Caco-2 (cell line): ENCODE measurements at places on chromosomes 13 and 19. TPM values are rescaled to one million over a fixed set of nuclear protein-coding genes. Genes with fewer than 3 reads are reported as not detected.

The ZNF226 gene
- 27.0 and 28.0 TPM in 2 replicates for total RNA-seq

DNA sequence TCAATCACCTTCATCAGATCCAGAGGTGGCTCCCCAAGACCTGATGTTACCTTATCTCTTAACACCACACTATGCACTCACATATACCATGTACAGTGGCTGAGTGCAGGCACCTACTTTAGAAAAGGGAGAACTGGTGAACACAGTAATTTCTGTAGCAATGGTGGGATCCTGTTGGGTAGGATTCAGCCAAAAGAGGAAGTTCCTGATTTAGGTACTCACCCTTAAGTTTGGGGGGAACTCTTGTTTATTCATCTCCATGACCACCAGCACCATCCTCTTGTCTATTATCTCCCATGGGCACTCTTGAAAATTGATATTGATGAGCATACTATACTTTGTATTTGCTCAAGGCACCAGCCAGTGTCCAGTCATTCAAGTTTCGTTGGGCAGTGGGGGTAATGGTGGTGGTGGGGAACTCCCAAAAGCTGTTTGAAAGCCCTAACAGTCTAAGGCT, 324.4 kb downstream of the LMO7 start:
- H3K4me3 ChIP-seq, result no peak overlapping the region
- H3K36me3 ChIP-seq, result no peaks in the 10 kb centered on the region
- no peaks in the 10 kb centered on the region for H3K27me3 ChIP-seq
- H3K4me1 ChIP-seq, result peaks cover 5% of the 10 kb centered on the region; the same call in 1 of the 2 replicates

DNA sequence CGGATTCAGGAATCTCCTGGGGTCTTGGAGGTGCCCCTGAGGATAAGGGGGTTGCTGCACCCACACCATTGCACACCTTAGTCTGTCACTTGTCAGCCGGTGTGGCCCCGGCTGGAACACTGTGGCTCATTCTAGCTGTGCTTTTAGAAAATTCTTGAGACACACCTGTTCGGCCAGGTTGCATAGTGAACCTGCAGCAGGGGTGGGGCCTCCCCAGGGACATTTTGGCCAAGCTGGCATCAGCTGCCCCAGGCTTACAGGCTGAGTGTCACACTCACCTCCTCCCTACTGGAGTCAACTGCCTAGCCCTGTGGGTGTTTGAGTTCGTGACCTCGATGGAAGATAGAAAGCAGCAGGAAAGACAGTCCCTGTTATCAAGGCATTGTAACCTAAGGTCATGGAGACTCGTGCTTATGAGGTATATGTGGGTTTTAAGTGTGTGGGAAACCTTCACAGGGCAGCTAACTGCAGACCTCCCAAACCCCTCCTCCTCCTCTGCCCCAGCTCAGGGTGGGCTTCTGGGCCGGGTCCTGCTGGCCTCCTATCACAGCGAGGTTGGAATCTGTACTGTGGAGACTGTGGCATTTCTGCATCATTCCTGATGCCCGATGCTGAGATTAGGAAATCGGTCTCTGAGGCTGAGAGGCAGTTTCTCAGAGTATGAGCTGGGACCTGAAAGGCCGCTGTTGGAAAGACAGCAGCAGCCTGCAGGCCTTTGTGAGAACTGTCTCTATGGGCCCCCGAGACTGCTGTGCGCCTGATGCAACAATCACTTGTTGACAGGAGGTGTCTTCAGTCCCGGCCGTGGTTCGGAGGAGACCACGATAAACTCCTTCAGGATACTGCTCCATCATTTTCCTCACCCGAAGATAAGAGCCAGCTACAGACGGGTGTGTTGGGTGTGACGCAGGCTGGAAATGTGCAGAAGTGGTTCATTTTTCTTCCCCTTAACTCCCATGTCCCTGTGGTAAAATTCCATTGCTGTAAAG, 72.2 kb downstream of the ATP11A start:
- peaks cover 16% of the 10 kb centered on the region for H3K4me1 ChIP-seq
- no peaks in the 10 kb centered on the region for H3K27me3 ChIP-seq
- H3K36me3 ChIP-seq, result no peaks in the 10 kb centered on the region
- no peak overlapping the region for H3K4me3 ChIP-seq

GRCh38 chr13:33997574-33997973, 179.6 kb downstream of the RFC3 start:
- no peak overlapping the region for H3K4me3 ChIP-seq
- no peak overlapping the region for H3K27ac ChIP-seq
- DNase-seq, result no peak
- peaks cover 13% of the 10 kb centered on the region; the same call in 1 of the 2 replicates for H3K4me1 ChIP-seq
- H3K27me3 ChIP-seq, result no peaks in the 10 kb centered on the region
- no peaks in the 10 kb centered on the region for H3K36me3 ChIP-seq
